ENCODE measurements at places on chromosomes 5 and 9.

DNA sequence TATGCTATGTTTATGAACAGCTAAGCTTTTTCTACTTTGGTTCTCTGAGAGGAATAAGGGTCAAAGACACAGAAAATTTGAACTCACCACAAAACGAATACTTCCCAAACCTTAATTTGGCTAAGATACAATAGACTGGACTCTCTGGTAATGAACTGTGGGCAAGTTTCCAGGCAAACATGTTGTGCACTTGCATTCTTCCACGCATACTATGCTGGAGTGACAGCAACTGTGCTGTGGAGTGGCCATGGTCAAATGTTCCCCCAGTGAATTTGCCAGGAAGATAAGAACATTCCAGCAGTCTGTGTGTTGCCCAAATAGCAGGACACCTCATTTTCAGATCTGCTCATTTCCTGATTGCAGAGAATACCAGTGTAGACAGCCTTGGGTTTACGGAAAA, 275.3 kb upstream of the IL12B start:
- no peak for DNase-seq

DNA sequence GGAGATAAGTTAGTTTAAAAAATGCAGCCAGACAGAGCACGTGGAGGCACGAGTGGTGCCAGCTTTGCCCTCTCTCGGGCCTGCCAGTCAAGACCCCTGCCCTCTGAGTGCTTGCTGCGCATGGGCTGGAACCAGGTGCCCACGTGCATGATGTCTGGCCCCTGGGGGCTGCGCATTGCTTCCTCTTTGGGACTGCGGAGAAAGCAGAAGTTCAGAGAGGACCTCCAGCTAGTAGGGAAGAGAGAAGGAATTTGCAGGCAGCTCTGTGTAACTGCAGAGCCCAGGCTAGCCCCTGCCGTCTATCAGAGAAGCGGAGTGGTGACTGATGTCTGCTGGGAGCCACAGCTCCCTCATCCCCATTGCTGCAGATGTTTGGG, 9.7 kb upstream of the RNU6ATAC start:
- DNase-seq = no peak

DNA sequence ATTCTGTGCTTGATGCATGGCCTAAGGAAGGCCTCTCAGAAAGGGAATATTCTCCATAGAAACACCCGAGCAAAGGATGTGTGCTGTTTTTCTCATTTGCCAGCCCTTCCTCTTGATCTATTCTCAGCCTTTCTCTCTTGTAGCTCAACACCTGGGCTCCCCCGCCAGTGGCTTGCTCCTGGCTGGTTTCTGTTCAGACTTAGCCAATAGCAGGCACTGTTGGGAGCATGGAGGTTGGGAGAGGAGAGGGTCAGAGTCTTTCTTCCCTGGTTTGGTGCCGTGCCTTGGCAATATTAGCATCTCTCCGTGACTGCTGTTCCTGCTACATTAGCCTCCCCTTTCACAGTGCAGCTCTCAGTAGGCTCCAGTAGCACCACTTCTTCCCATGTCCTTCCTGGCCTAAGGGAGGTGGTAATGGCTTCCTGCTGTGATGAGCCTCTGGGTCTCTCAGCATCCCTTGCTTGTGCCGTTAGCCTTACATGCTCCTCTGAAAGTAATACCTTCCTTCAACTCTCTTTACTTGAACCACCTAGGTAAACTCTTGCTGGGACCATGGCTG, 269.7 kb upstream of the GAS1 start:
- DNase-seq = no peak

DNA sequence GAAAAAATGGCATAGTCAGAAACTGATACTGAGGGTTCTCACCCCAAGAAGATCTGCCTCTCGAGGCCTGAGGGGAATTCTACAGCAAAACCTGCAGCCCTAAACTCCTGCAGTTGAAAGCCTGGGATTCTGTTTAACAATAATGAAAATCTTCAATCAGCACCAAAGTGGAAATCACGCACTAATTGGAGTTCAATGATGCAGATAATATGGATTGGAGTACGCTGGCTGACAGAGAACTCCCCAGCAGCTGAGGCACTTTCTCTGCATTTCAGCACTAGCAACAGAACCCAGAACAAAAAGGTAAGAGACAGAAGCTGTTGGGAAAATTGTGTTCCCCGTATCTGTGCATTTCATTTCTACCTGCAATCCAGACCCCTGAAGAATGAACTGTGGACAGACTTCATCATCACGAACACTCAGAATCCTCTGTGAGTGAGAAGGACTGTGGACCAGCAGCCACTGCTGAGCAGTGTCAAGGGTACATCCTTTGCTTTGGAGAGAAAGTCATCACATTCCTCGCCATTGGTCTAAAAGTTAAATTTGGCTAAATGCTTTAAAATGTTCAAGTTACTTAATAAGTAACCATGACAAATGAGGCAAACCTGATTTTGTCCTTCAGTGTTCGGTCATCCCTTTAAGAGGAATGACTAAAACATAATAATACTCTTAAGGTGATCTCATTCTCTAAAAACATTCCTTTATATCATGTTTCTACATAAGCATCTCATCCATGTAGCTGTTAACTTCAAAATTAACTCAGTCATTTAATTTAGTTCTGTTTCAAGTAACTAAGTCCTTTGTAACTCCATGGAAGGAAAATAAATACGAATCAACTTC, 126.1 kb downstream of the GAS1 start:
- no peak for DNase-seq

DNA sequence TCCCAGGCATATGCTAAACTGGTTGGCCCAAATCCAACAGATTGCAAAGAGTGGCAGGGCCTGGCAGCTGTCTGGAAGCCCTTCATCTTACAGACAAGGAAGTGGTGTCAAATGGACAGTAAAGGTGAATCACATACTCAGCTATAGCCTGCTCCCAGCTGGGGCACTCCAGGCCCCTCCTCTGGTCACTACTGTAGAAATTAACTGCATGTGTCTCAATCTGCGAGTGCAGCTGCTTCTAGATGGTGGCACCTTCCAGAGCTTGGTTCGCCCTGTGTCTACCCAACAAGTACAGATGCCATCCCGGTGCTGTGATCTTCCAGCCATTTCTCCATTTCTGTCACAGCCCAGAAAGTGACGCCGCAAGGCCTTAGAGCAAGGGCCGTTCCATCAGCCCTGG, 50.2 kb downstream of the OTULIN start:
- DNase-seq = no peak

- DNase-seq = no peak
Measured at GRCh38 chr9:115088860-115089259, 29.1 kb downstream of the TNC start.

DNA sequence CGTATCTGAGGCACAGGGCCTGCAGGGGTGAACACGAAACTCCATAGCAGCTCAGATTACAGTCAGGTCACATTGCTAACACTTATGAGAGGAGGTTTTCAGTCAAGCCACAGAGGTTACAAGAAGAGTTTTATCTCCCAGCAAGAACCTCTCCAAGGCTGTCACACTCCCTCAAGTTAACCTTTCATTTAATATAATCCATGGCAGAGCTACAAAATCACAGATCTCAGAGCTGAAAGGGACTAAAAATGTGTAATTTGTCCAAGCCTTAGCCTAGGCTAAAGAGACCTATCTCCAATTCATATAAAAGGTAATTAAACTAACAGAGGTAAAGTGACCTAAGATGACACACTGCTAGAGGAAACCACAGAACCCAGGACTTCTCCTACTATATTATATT, 57.2 kb downstream of the MLANA start:
- DNase-seq = no peak

DNA sequence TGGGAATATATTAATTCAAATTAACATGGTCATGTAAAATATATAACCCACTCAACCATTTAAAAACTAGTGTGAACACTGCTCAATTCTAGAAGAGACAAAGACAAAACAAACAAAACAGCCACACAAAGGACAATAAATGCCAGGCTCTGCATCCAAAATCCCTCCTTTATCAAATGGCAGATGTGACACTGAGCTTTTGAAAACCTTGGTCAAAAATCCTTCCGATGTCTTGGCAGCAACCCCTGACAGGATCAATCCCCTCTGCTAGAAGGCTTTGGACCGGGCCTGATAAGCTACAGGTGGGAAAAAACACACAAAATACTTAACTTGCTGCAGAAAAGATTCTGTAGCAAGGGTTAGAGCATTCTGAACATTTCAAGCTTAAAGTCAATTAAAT, 61.5 kb downstream of the ZFR start:
- no peak for DNase-seq

GRCh38 chr9:77707383-77708063, 59.4 kb upstream of the GNA14 start:
- peak; percentile 30 for DNase-seq

DNA sequence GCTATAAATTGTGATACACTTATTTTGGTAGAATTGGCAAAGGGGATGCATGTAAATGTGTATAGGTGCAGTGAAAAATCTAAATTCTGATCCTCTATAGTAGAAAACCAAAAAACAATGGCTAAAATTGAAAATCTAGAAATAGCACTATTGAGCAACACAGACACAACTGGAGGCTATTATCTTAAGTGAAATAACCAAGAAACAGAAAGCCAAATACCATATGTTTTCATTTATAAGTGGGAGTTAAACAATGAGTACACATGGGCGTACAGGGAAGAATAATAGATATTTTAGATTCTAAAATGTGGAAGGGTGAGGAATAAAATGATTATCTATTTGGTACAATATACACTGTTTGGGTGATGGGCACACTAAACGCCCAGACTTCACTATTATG, 183.2 kb upstream of the TUSC1 start:
- no peak for DNase-seq

DNA sequence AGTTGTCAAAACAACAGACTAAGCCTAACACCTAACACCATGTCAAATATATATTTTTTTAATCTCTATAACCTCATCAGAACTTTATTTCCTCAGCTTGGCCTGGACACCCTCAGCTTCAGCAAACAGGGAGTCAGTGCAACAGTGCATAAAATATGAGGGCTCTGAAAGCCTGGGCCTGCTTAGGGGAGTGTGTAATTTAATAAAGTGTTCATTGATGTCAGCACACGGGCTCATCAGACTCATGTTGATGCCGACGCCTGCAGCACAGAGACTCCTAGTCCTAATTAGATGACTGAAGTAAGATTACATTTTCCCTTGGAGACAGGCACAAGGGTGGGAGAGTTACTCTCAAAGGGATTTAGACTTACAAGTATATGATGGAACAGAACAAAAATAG, 37.8 kb downstream of the CDH10 start:
- no peak for DNase-seq

- no peak for DNase-seq
Measured at GRCh38 chr9:134968011-134968822, 50.5 kb upstream of the FCN1 start.

GRCh38 chr5:10673017-10673389, 88.0 kb downstream of the DAP start:
- DNase-seq = no peak

DNA sequence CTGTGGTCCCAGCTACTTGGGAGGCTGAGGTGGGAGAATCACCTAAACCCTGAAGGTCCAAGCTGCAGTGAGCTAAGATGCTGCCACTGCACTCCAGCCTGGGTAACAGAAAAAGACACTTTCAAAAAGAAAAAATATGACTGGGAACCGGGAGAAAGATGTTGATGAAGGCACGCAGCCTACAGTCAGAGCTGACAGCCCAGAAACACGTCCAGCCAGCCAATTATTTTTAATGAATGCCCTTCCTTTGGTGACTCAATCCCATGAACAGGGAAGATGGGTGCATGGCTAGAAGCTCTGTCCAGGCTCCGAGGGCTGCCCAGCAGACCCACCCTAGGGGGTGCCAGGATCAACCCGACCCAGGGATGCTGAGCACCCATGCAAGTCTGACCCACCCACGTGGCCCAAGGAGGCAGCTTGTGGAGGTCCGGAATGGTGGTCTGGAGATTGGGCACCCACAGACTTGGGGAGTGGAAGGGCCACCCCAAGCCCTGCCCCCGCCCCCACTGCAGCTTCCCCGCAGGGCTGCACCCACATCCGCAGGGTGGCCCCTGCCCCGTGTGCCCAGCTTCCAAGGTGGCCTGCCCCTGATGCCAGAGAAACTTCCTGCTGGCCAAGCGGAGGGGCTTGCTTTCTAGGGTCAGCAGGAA, 51.0 kb downstream of the ADAMTS2 start:
- no peak for DNase-seq

GRCh38 chr9:79263628-79264027, 308.1 kb upstream of the TLE4 start:
- DNase-seq = no peak

- DNase-seq = no peak
Measured at GRCh38 chr5:15131909-15132308, 260.3 kb upstream of the ANKH start.

GRCh38 chr9:126703002-126703865, 89.5 kb downstream of the LMX1B start:
- DNase-seq = peak; percentile 69

DNA sequence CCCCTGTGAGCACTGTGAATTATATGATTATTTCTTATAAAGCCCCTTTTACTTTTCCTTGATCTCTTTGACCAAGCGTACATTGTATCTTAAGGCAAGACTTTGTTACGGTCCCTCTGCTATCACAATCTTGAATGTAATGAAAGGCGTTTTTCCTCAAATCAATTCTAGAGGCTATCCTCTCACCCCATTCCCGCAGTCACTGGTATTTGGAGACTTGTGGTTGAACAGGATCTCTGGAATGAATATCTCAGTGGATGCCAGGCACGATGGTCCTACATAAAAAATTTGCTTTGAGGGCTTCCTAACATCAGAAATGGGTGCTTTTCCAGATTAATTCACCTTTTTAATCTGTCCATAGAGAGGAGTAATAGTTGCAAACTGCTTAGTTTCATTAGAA, 151.4 kb upstream of the PAPPA start:
- no peak for DNase-seq

DNA sequence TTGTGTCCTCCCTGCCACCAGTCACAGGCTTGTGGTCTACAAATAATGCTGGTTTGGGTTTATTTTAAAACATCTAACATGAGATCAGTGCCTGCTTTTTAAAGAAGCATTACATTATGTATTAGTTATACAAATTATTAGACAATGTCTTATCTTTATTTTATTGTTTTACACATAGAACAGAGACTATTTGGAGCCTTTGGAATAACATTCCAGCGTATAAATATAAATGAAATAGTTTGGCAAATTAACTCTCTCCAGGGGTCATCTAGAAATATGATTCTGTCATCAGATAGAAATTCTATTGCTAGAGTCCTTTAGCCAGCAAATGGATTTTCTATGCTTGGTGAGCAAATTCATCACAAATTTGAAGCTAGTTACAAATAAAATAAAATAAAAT, 22.4 kb downstream of the MAP1B start:
- no peak for DNase-seq

- DNase-seq = no peak
Measured at GRCh38 chr9:132585954-132586829, 3.8 kb downstream of the BARHL1 start.

- no peak for DNase-seq
Measured at GRCh38 chr9:134390947-134391318, 64.7 kb downstream of the RXRA start.

GRCh38 chr5:75338408-75338807, 1.4 kb downstream of the HMGCR start:
- DNase-seq = no peak

GRCh38 chr9:134720796-134721195, 79.2 kb downstream of the COL5A1 start:
- no peak for DNase-seq

- DNase-seq = no peak
Measured at GRCh38 chr9:99567436-99567835, 254.2 kb upstream of the NR4A3 start.
